ENCODE measurements at places on chromosomes 3 and 15. TPM values are rescaled to one million over a fixed set of nuclear protein-coding genes. Genes with fewer than 3 reads are reported as not detected.

The SPATA12 gene
- not detected for total RNA-seq

The LARP6 gene
- 51.3 TPM for total RNA-seq

The VPS18 gene
- total RNA-seq: 41.6 TPM

The PROK2 gene
- total RNA-seq: not detected

The SHF gene
- 0.63 TPM for total RNA-seq

The HCLS1 gene
- total RNA-seq: 0.76 TPM

The EOMES gene
- not detected for total RNA-seq

The CRYGS gene
- total RNA-seq: 0.89 TPM

The DUSP7 gene
- 17.5 TPM for total RNA-seq

The ACAN gene
- total RNA-seq: 209 TPM

The MESP1 gene
- total RNA-seq: 0.26 TPM

The TEX264 gene
- total RNA-seq: 42.8 TPM

All from smooth muscle cell of the pulmonary artery (primary cell).